ENCODE measurements at places on chromosomes 7 and 10. TPM values are rescaled to one million over a fixed set of nuclear protein-coding genes. Genes with fewer than 3 reads are reported as not detected.

DNA sequence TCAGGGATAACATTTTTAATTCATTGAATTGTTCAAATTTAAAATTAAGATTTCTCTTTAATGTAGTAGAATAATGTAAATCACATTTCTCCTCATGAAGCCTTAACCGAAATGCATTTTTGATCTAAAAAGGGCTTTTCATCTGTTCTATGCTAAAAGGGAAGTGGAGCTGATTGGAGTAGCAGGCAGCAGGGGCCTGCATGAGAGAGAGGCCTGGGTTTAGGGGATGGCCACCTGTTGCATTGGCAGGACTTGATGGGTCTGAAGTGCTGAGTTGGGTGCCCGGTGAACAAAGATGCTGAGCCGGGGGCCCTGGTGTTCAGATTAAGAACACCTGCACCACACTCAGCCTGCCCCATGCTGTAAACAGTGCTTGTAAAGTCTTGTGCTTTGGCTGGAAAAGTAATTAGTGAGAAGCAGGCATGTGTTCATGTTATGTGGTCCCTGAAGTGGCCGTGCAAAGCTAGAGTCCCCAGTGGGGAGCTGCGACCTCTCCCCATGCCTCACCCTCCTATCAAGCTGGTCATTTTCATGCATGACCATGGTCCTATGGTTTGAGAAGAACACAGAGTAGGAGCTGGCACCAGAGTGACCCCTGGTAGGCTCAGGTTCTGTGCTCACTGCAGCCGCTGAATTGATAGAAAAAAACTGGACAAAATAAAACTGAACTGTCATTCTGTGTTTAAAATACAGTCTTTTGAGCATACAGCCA lies 124.3 kb downstream of the ADCY1 start:
- H3K36me3 ChIP-seq: no peaks in the 10 kb centered on the region
- no peaks in the 10 kb centered on the region for H3K4me1 ChIP-seq
- H3K27me3 ChIP-seq: no peaks in the 10 kb centered on the region
- H3K4me3 ChIP-seq: no peak overlapping the region

DNA sequence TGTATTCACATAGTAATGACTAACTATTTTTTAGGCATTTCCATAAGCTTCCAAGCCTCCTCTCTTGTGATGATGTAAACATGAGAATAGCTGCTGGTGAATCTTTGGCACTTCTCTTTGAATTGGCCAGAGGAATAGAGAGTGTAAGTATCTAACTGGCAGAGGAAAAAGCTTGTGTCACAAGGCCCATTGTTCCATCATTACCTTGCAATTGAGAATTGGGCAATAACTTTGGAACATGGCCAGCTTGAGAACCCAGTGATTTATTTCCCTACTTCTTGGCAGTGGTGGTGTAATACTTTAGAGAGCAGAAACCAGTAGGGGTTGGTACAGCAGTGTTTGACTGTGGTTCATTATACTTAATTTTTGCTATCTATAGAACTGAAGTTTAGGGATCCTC lies 12.0 kb downstream of the IFRD1 start:
- H3K4me3 ChIP-seq: no peak overlapping the region
- DNase-seq: no peak
- H3K27me3 ChIP-seq: no peaks in the 10 kb centered on the region
- peaks cover 27% of the 10 kb centered on the region for H3K36me3 ChIP-seq

- H3K27ac ChIP-seq: no peak overlapping the region
- H3K27me3 ChIP-seq: no peaks in the 10 kb centered on the region
- H3K36me3 ChIP-seq: no peaks in the 10 kb centered on the region
- peak; percentile 26 for DNase-seq
These were observed 139.4 kb downstream of the EPC1 start for GRCh38 chr10:32207544-32207943.

DNA sequence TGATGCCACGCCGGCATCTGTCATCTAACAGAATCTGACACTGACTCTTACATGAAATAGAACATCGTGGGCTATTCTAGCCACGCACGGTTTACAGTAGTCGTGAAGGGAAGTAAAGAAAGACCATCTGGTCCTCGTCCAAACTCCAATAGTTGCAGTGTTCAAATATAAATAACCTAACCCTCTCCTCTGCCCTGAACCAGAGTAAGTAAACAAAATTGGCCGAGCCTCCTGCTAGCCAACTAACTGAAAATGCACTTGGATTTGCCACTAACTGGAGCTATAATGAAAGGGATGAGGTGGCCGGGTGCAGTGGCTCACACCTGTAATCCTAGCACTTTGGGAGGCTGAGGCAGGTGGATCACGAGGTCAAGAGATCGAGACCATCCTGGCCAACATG lies 29.5 kb upstream of the ZC3HAV1L start:
- no peaks in the 10 kb centered on the region for H3K4me1 ChIP-seq
- no peak overlapping the region for H3K4me3 ChIP-seq
- H3K36me3 ChIP-seq: peaks cover 81% of the 10 kb centered on the region
- no peak for DNase-seq

DNA sequence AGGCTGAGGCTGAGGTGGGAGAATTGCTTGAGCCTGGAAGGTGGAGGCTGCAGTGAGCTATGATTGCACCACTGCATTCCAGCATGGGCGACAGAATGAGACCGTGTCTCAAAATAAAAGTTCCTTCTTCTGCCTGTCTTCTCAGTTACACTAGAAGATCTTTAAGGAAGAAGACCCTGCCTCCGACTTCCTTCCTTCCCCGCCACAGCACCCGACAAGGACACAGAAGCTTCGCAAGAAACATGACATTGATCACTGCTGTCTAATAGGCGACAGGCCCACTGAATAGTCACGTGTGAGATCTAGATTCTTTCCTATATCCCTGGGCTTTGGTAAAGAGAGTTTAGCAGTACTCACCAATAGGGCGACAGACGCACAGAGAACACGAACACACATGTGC lies 118.2 kb downstream of the PRPF18 start:
- H3K27me3 ChIP-seq: no peaks in the 10 kb centered on the region
- no peak overlapping the region for H3K4me3 ChIP-seq
- H3K36me3 ChIP-seq: peaks cover 5% of the 10 kb centered on the region
- peak overlapping the region; percentile 41 for H3K27ac ChIP-seq

DNA sequence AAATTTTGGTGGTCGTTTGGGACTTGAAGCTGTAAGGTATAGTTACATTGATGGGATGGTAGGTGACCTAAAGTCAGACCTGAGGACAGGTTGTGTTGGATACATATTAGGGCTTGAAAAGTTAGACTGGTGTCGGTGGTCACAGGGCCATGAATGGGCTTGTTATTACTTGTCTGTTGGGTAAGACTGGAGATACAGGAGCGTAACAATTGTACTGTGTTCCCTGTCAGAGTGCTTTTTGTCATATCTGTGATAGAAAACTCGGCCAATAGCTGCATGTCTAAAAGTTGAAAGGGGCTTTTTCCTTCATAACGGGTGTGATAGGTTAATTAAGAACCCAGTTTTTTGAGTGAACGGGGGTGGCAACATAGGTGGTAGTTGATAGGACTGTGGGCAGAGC lies 13.5 kb upstream of the CHST3 start:
- no peaks in the 10 kb centered on the region for H3K36me3 ChIP-seq
- no peak overlapping the region for H3K27ac ChIP-seq
- H3K4me3 ChIP-seq: no peak overlapping the region
- H3K27me3 ChIP-seq: peaks cover 2% of the 10 kb centered on the region
- no peak for DNase-seq

- peaks cover 23% of the 10 kb centered on the region for H3K4me1 ChIP-seq
- DNase-seq: no peak
- no peaks in the 10 kb centered on the region for H3K27me3 ChIP-seq
- H3K36me3 ChIP-seq: peaks cover 18% of the 10 kb centered on the region
These were observed 32.2 kb downstream of the XPNPEP1 start for GRCh38 chr10:109891105-109891504.

GRCh38 chr7:48209004-48209600 lies 37.8 kb downstream of the ABCA13 start:
- H3K27ac ChIP-seq: no peak overlapping the region
- no peak for DNase-seq
- H3K36me3 ChIP-seq: no peaks in the 10 kb centered on the region
- H3K4me1 ChIP-seq: no peaks in the 10 kb centered on the region
- no peak overlapping the region for H3K4me3 ChIP-seq
- no peaks in the 10 kb centered on the region for H3K27me3 ChIP-seq

DNA sequence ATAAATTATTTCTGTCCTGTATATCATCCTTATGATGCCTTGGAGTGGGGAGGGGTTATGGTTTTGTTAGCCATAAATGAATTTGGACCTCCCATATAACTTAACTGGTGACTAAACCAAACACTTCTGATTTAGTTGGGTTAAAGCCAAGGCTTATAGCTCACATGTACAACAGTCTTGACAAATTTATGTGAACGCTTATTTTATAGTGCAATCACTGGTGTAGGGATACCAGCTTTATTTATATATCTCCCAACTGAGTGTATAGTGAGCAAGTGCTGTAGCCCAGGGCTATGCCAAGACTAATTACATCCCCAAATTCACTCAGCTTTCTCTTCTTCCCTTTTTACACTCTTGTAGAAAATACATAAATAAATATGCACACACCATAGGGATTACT lies 956.2 kb downstream of the SORCS3 start:
- H3K27ac ChIP-seq: no peak overlapping the region
- H3K36me3 ChIP-seq: no peaks in the 10 kb centered on the region

DNA sequence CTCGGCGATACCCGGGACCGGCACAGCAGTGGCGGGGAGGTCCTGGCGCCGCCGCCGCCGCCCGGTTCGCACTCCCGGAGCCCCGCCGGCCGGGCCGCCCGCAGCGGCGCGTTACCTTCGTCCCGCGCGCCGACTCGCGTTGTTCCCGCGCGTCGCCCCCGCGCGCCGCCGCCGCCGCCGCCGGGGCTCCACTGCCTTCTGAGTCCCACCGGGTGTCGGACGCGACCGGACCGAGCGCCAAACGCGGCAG lies at the start of gene EZH2:
EZH2 (minus strand) TSS at position 243 of the 250 bp plus-strand sequence. CDS start 36,993 bp downstream, outside the sequence.
- peak within 1 kb of the TSS; percentile 65 for H3K4me3 ChIP-seq
- peak within 1 kb of the TSS; percentile 99 for H3K27ac ChIP-seq
- no peaks in the 10 kb centered on the region for H3K36me3 ChIP-seq
- no peak for DNase-seq
- peaks cover 9% of the 10 kb centered on the region for H3K4me1 ChIP-seq
- no peaks in the 10 kb centered on the region for H3K27me3 ChIP-seq

DNA sequence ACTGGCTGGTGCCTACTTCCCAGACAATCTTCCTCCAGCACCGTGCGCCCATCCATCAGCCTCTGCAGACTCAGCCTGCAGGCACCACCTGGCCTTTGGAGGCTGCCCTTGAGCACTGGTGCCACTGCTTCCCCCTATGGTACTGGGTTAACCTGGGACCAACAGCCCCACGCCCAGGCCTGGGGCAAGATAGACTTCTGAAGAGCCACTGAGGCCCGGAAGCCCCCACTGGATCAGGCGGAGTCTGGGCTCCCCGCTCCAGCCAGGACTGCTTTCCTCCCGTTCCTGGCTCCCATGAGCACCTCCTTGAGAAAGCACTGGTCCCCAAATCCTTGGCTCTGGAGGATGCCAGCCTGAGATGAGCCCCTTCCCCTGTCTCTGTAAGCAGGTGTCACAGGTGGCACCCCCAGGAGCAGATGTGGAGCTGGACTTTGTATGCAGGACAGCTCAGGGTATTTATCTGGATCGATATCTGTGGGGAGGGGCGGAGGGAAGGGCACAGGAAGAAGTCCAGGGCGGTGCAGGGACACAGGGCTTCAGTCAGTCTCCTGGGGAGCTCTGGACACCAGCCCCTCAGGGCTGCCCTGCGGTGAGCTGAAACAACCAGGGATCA lies 206.5 kb upstream of the PPP2R2D start:
- no peaks in the 10 kb centered on the region for H3K27me3 ChIP-seq
- DNase-seq: no peak
- peaks cover 3% of the 10 kb centered on the region for H3K4me1 ChIP-seq
- no peak overlapping the region for H3K27ac ChIP-seq
- no peaks in the 10 kb centered on the region for H3K36me3 ChIP-seq

DNA sequence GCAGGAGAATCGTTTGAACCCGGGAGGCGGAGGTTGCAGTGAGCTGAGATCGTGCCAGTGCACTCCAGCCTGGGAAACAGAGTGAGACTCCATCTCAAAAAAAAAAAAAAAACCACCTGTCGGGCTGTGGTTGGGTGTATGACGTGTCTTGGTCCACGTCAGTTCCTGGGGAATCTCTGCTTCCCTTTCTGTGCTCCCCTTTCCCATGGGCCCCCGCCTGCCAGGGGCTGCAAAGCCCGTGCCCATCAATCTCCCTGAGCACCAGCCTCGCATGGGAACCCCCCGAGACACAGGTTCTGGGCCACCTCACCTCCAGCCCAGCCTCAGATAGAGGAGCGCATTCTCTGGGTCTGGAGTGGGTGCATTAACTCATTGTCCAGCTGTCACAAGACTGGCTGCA lies 2.3 kb upstream of the SH2B2 start:
- no peaks in the 10 kb centered on the region for H3K36me3 ChIP-seq
- H3K27me3 ChIP-seq: peaks cover 55% of the 10 kb centered on the region
- H3K4me3 ChIP-seq: no peak overlapping the region
- H3K27ac ChIP-seq: no peak overlapping the region
- peaks cover 16% of the 10 kb centered on the region for H3K4me1 ChIP-seq

DNA sequence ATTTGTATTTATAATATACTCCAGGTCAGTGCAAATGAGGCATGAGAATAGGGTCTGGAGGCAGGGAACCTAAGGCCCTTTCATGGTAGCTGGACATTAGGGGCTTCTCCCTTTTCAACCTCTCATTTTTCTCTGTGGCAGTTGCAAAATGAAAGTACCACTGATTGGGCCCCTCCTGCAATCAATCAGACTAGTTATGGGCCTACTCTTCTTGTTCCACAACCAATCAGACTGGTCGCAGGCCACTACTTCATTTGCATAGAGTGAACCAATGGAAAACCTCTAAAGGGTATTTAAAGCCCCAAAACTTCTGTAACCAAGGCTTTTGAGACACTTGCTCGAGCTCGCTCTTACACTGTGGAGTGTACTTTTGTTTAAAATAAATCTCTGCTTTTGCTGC lies 10.0 kb upstream of the PRPS1L1 start:
- no peak for DNase-seq
- H3K4me3 ChIP-seq: no peak overlapping the region
- no peaks in the 10 kb centered on the region for H3K27me3 ChIP-seq
- no peak overlapping the region for H3K27ac ChIP-seq

GRCh38 chr10:110625951-110626855 lies 17.9 kb upstream of the RBM20 start:
- H3K4me1 ChIP-seq: no peaks in the 10 kb centered on the region
- DNase-seq: no peak
- H3K27me3 ChIP-seq: no peaks in the 10 kb centered on the region
- H3K36me3 ChIP-seq: no peaks in the 10 kb centered on the region
- no peak overlapping the region for H3K4me3 ChIP-seq

Gene GPR22
- 0.05 TPM for total RNA-seq
